ENCODE measurements at places on chromosomes 5 and 9. TPM values are rescaled to one million over a fixed set of nuclear protein-coding genes. Genes with fewer than 3 reads are reported as not detected.

NIPAL4 gene
- 22.7 TPM for total RNA-seq

GFPT2 gene
- 4.0 TPM for total RNA-seq

PRDM9 gene
- total RNA-seq = not detected

MUSK gene
- not detected for total RNA-seq

SWI5 gene
- total RNA-seq = 37.4 TPM

STKLD1 gene
- 0.27 TPM for total RNA-seq

ANKRD20A1 gene
- 0.08 TPM for total RNA-seq

PFN3 gene
- total RNA-seq = not detected

GGTA1 gene
- total RNA-seq = not detected

UNC5A gene
- 1.1 TPM for total RNA-seq

MARCOL gene
- total RNA-seq = not detected

SLC46A2 gene
- total RNA-seq = not detected

ANKRD34B gene
- total RNA-seq = 1.5 TPM

OGN gene
- not detected for total RNA-seq

FAM221B gene
- total RNA-seq = not detected

HTR1A gene
- not detected for total RNA-seq

TLE4 gene
- total RNA-seq = 17.2 TPM

THBS4 gene
- total RNA-seq = 2.9 TPM

RFX3 gene
- total RNA-seq = 4.4 TPM

ADRA1B gene
- 2.9 TPM for total RNA-seq
